ENCODE measurements at places on chromosomes 7 and 10.

DNA sequence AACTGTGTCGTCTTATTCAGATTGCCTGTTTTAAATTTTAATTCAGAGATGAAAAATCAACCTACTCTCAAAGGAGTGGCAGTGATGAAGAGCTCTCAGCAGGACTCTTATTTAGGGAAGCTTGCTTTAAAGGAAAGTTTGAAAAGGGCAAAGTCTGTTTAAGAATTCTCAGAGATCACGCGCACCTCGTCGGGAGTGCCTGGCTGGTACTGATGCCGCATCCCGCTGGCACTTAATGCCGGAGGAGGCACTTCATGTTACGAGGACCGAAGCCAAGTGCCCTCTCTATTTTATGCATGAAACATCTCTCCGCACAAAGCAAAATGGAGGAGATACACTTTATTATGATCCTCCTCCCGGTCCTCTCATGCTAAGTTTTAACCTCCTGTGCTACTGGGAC is 71.1 kb upstream of the INSYN2A start:
- no peak for DNase-seq

- no peak for DNase-seq
These were observed 20.8 kb downstream of the ACSM6 start for GRCh38 chr10:95214793-95215192.

DNA sequence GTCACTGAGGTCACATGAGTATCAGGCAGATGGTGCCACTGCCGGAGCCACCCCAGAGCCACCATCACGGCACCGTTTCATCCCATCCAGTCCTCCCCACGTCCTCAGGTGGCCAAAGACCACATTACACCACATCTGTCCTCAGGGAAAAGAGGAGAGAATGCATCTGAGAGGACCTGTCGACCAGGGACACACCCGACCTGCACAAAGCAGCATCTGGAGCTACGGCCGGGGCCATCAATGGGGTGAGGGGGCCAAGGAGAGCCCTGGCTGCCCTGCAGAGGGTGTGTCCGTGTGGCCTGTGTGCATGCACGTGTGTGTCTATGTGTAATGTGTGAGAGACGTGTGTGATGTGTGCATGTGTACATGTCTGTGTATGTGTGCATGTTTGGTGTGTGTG is 480.6 kb downstream of the DNAJB6 start:
- no peak for DNase-seq

- no peak for DNase-seq
These were observed 28.5 kb upstream of the FRAT2 start for GRCh38 chr10:97363071-97363470.

DNA sequence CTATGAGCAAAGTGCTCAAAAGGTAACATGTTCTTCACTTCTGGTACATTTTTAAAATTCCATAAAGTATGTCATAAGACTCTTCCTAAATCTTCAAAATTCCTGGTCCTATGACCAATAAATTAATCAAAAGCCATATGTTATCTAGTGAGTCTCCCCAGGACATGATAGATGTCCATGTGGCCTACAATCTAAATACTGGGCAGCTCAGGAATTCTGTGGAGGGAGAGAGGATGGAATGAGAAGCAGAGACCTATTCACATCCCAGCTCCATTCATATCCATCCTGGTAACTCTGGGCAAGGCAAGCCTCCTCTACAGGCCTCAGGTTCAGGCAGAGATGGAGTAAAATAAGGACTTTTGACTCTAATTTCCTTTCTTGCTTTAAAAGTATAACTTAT is 224.8 kb downstream of the MTERF1 start:
- no peak for DNase-seq

DNA sequence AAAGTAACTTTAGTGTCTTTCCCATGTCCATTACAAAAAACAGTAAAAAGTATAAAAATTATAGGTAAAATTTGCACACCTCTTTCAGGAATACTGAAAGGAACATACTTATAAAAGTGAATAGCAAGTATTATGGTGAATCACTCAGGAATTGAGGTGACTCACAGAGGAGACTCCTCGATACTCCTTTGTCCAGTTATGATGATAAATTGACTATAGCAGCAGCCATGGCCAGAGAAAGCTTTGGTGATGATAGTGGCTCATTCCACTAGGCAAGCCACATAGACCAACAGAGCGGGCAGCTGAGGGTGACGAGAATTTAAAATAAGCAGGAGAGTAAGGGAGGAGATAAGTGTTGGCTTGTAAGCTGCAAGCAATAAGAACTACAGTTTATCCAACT is 1231.1 kb upstream of the CELF2 start:
- DNase-seq: no peak

DNA sequence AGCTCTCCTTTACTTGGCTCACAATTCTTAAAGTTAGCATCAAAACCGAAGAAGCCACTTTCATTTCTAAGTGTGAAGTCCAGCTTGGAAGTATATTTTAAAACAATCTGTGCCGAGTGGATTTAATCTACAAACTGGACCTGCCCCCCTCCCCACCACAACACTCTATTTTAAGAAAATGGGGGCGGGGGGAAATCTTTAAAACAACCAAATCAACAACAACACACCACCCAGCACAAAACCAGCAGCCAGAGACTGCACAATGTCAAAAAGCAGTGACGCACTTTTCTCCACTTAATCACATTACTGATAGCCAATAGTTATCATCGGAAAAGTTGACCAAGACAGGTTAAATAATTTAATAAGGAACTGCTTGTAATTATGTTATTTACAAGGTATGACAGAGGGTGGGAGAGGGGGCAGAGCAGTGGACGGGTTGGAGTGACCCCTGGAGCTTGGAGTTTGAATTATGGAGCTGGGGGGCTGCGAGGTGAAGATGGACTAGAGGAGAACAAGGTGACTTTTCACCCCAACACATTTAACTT is 2.8 kb downstream of the EBF3 start:
- DNase-seq: no peak

- no peak for DNase-seq
These were observed 53.6 kb downstream of the VIPR2 start for GRCh38 chr7:159091041-159091440.

GRCh38 chr10:38025283-38025682 is 14.8 kb downstream of the ZNF33A start:
- DNase-seq: no peak
